ENCODE measurements at places on chromosomes 13 and 19. TPM values are rescaled to one million over a fixed set of nuclear protein-coding genes. Genes with fewer than 3 reads are reported as not detected.
A peak's percentile ranks its signal among the peaks of the same experiment; 100 is the strongest.

The SYT3 gene
- total RNA-seq: 0.28 TPM

The MCEMP1 gene
- total RNA-seq: not detected

The FXYD3 gene
- total RNA-seq: not detected

The GPC5 gene
- 0.90 TPM for total RNA-seq

The ELANE gene
- total RNA-seq: not detected

The MYCBP2 gene
- 59.5 TPM for total RNA-seq

The ZNF534 gene
- not detected for total RNA-seq

The GAPDHS gene
- total RNA-seq: not detected

The ZNF135 gene
- 4.6 TPM for total RNA-seq

The FBN3 gene
- 0.51 TPM for total RNA-seq

GRCh38 chr19:35154525-35155406, at the start of gene FXYD5:
FXYD5 (plus strand) TSS chr19:35154735; CDS start chr19:35155551, 816 bp downstream.
- DNase-seq: no peak
- peaks cover 16% of the 10 kb centered on the region for H3K36me3 ChIP-seq
- H3K4me1 ChIP-seq: peaks cover 51% of the 10 kb centered on the region
- H3K27ac ChIP-seq: peak within 1 kb of the TSS; percentile 95
- H3K27me3 ChIP-seq: no peaks in the 10 kb centered on the region
- peak within 1 kb of the TSS; percentile 99 for H3K4me3 ChIP-seq

DNA sequence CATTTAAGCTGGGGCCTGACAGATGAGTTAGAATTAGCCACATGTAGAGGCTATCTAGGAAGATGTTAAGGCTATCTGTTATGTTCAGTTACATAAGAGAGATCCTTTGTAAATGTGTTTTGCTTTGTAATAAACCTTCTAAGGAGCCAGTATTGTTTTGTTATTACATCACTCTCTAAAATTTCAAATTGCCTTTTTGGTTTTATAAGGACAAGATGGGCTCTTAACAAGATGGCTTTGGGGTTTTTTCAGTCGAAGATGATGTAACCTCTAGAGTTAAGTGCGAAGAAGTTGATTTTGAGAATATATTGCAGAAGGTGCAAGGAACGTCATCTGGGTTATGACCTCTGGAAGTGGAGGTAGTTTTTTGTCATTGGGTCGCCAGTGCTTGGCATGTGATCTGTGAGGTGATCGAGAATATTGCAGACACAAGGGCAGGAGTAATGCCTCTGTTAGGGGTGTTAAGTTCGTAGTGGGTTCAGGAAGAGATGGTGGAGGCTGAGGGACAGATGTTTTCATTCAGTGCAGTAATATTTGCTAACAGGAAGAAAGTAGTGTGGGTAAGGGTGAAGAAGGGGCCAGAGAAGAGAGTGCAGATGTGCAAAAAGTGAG, 12.7 kb downstream of the LSM14A start:
- peaks cover 3% of the 10 kb centered on the region for H3K36me3 ChIP-seq
- H3K27me3 ChIP-seq: no peaks in the 10 kb centered on the region
- DNase-seq: no peak
- peaks cover 72% of the 10 kb centered on the region for H3K4me1 ChIP-seq
- no peak overlapping the region for H3K4me3 ChIP-seq
- peak overlapping the region; percentile 59 for H3K27ac ChIP-seq

DNA sequence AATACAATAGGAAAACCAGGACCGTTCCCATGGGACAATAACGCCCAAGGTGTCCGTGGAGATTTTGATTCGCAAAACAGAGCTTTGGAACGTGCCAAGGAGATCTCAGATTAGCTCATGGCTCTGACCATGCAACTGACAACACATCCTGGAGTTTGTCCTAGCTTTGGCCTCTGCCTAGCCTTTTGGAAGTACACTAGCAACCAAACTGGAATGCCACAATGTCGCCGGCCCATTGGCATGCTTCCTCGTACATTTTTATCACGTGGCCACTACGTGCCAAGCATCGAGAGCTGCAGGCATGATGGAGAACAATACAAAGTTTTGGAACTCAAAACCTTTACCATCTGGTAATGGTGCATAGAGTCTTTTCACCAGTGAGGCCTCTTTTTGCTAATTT, 256.5 kb downstream of the DCLK1 start:
- no peak overlapping the region for H3K4me3 ChIP-seq
- H3K27me3 ChIP-seq: no peaks in the 10 kb centered on the region
- no peaks in the 10 kb centered on the region for H3K4me1 ChIP-seq
- H3K36me3 ChIP-seq: no peaks in the 10 kb centered on the region
- no peak overlapping the region for H3K27ac ChIP-seq

GRCh38 chr19:54947381-54947780, at the start of gene NLRP7:
NLRP7 (minus strand) TSS chr19:54947530.
- no peak within 1 kb of the TSS for H3K4me3 ChIP-seq
- DNase-seq: no peak
- H3K27ac ChIP-seq: no peak within 1 kb of the TSS
- no peaks in the 10 kb centered on the region for H3K36me3 ChIP-seq
- no peaks in the 10 kb centered on the region for H3K27me3 ChIP-seq
- peaks cover under 1% of the 10 kb centered on the region for H3K4me1 ChIP-seq

DNA sequence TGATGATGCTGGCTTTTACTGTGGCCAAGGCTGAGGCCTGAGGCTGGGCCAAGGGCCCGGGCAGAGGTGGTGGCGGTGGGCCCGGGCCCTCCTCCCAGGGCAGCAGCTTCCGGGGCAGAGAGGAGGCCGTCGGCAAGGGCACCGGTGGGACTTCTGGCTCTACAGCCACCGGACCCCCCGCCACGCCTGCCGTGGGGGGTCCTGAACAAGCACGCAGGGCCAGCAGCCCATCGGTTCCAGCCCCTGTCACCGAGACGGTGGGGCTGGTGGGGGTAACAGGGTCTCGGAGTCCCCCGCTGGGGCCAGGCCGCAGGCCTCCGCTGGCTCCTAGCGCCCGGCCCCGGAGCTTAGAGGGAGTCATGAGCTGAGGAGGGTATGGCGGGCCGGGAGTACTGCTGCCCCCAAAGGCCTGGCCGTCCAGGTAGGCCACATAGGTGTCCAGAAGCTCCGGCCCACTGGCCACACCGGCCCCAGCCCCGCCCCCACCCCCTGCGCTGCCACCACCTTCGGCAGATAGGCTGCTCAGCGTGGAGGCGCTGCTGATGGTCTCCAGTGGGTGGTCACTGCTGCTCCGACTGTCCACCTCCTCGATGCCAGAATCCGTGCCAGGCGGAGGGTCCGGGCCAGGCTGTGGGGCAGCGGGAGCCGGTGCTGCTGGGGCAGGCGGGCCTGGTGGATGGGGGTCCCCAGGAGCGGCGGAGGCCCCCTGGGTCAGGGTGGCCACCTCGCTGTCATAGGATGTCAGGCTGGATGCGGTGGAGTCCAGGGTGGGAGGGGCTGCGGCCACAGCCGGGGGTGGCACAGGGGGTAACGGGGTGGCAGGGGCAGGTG, 17.3 kb downstream of the C19orf81 start:
- H3K27me3 ChIP-seq: peaks cover 34% of the 10 kb centered on the region
- H3K27ac ChIP-seq: no peak overlapping the region
- H3K4me3 ChIP-seq: no peak overlapping the region
- DNase-seq: no peak

- no peak overlapping the region for H3K27ac ChIP-seq
- H3K4me1 ChIP-seq: peaks cover 32% of the 10 kb centered on the region
- peaks cover 13% of the 10 kb centered on the region for H3K27me3 ChIP-seq
- DNase-seq: no peak
- peak overlapping the region; percentile 45 for H3K4me3 ChIP-seq
- peaks cover 10% of the 10 kb centered on the region for H3K36me3 ChIP-seq
Measured at GRCh38 chr19:50326101-50326664, 3.0 kb downstream of the KCNC3 start.

DNA sequence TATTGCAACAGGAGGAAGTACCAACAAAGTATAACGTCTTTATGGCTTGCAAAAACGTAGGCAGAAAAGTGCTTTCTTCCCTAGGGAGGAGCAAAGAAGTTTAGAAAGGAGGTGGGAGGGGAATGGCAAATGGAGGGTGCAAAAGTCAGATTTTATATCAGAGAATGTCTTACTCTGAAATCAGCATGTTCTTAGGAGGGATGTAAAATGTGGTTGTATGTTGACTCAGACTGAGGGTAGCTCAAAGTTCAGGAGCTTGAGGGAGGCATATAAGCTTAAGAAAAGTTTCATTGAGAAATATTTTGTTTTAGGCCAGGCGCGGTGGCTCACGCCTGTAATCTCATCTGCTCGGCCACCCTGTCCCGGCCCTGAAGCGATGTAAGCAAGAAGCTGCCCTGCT, 1.7 kb downstream of the ZNF90 start:
- peak overlapping the region; percentile 89 for H3K4me3 ChIP-seq
- no peak for DNase-seq
- no peaks in the 10 kb centered on the region for H3K27me3 ChIP-seq
- H3K36me3 ChIP-seq: peaks cover 1% of the 10 kb centered on the region
- peaks cover 19% of the 10 kb centered on the region for H3K4me1 ChIP-seq

GRCh38 chr19:18029617-18030338, 21.8 kb downstream of the ARRDC2 start:
- peaks cover 7% of the 10 kb centered on the region for H3K4me1 ChIP-seq
- no peak overlapping the region for H3K27ac ChIP-seq
- no peaks in the 10 kb centered on the region for H3K27me3 ChIP-seq
- no peak overlapping the region for H3K4me3 ChIP-seq
- no peak for DNase-seq

- H3K4me3 ChIP-seq: no peak overlapping the region
- H3K4me1 ChIP-seq: no peaks in the 10 kb centered on the region
- no peaks in the 10 kb centered on the region for H3K27me3 ChIP-seq
- no peaks in the 10 kb centered on the region for H3K36me3 ChIP-seq
- no peak overlapping the region for H3K27ac ChIP-seq
Measured at GRCh38 chr13:105035092-105035491, 1500.4 kb downstream of the EFNB2 start.

- H3K27ac ChIP-seq: peak overlapping the region; percentile 94
- H3K27me3 ChIP-seq: no peaks in the 10 kb centered on the region
- H3K4me3 ChIP-seq: no peak overlapping the region
Measured at GRCh38 chr13:48892688-48893075, 83.0 kb upstream of the FNDC3A start.

GRCh38 chr19:47542030-47542475, 27.2 kb upstream of the NAPA start:
- no peaks in the 10 kb centered on the region for H3K4me1 ChIP-seq
- H3K27me3 ChIP-seq: peaks cover 15% of the 10 kb centered on the region
- no peak overlapping the region for H3K27ac ChIP-seq
- no peak for DNase-seq
- no peak overlapping the region for H3K4me3 ChIP-seq
- no peaks in the 10 kb centered on the region for H3K36me3 ChIP-seq

GRCh38 chr19:2148482-2149135, 2.8 kb downstream of the AP3D1 start:
- DNase-seq: no peak
- H3K4me1 ChIP-seq: peaks cover 49% of the 10 kb centered on the region
- peak overlapping the region; percentile 91 for H3K27ac ChIP-seq

GRCh38 chr13:52846567-52847321, 1.7 kb downstream of the PCDH8 start:
- H3K36me3 ChIP-seq: peaks cover 4% of the 10 kb centered on the region
- no peak overlapping the region for H3K27ac ChIP-seq
- DNase-seq: no peak
- H3K4me1 ChIP-seq: peaks cover 19% of the 10 kb centered on the region

- peaks cover 9% of the 10 kb centered on the region for H3K4me1 ChIP-seq
- peaks cover 2% of the 10 kb centered on the region for H3K27me3 ChIP-seq
- no peak overlapping the region for H3K4me3 ChIP-seq
- no peak for DNase-seq
- no peaks in the 10 kb centered on the region for H3K36me3 ChIP-seq
Measured at GRCh38 chr13:40255551-40255950, 410.9 kb downstream of the FOXO1 start.

Measured in chondrocyte (in vitro differentiated cells).